ENCODE measurements at places on chromosomes 5 and 9. TPM values are rescaled to one million over a fixed set of nuclear protein-coding genes. Genes with fewer than 3 reads are reported as not detected.

The FST gene
- 0.25 TPM for total RNA-seq

DNA sequence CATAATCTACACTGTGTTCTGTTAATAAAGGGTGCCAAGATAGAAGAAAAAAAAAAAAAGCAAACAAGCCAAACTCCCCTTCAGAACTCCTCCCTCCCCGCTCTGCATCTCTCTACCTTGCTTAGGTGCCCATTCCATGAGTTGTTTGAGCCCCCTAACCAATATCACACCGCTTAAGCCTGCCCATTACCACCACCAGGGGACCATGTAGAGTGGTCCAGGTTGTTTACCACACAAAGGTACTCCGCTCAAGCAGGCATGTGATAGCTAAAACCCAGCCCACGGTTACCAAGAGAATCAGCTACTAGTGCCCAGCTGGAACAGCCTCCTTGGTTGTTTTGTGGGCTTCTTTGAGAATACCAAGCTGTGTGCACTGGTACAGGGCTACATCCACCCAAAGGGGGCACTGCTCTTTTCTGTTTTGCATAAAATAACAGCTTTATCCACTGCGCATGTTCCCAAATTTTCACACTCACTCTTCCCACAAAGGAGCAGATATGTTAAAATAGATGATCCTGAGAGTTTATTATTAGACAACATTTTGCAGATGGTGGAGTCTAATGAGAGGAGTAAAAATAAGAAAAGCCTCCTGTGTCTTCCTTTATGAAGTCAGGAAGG, 304.1 kb downstream of the DEPDC1B start:
- H3K4me3 ChIP-seq = no peak overlapping the region
- no peaks in the 10 kb centered on the region for H3K27me3 ChIP-seq
- no peak overlapping the region for H3K27ac ChIP-seq
- peak; percentile 1 for DNase-seq

The GRM6 gene
- total RNA-seq = not detected

DNA sequence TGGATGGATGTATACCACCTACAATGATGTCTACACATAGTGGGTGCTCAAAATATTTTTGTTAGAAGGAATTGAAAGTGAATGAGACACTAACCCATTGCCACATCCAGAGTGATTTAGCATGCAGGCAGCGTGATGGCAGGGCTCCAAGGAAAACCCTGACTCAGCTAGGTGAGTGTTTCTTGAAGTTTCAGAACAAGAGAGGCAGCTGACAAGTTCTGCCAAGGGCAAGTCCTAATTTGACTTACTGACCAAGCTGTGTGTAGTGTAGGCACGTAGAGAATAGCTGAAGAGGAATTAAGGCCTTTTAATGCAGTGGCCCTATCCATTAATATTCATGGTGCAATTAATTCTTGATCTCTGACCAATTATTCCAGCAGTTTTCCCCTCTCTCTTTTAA, 107.8 kb upstream of the ATP10B start:
- no peak for DNase-seq
- H3K4me1 ChIP-seq = no peaks in the 10 kb centered on the region
- no peaks in the 10 kb centered on the region for H3K27me3 ChIP-seq
- H3K4me3 ChIP-seq = no peak overlapping the region
- H3K27ac ChIP-seq = no peak overlapping the region

The SLC1A3 gene
- total RNA-seq = 0.13 TPM

The TNFSF15 gene
- not detected for total RNA-seq

DNA sequence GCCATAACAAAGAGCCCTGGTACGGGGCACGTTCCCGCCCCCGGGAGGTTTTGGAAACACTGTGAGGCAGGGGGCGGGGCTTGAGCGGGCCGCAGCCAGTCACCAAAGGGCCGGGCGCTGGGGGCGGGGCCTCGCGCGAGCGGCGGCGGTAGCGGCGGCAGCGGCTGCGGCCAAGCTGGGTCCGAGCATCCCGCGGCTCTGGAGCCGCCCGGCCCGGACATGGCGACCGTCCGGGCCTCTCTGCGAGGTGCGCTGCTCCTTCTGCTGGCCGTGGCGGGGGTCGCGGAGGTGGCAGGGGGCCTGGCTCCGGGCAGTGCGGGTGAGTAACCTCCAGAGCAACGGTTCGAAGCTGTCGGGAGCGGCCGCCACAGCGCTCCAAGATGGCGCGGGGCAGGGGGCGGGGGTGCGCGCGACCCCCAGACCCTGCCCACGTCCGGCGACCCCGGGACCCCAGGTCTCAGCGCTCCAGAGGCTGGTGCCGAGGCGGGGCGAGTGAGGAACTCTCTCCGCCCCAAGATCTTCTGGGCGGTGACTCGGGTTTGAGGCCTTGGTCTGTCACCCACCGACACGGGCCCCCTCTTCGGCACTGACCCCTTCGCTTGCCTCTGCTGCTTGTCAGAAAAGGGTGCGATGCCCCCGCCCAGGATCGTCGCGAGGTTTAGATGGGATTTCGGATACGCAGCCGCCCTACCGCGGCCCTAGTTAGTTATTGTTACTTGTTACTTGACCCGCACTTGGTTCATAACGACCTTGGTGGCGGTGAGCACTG, at the start of gene RECK:
RECK (plus strand) TSS at position 134 of the 769 bp plus-strand sequence; CDS start at position 220, 86 bp downstream.
- H3K27me3 ChIP-seq = peaks cover 12% of the 10 kb centered on the region
- no peak within 1 kb of the TSS for H3K27ac ChIP-seq

- no peaks in the 10 kb centered on the region for H3K27me3 ChIP-seq
- no peak for DNase-seq
- no peaks in the 10 kb centered on the region for H3K4me1 ChIP-seq
- H3K27ac ChIP-seq = no peak overlapping the region
These were observed 428.7 kb downstream of the GABRG2 start for GRCh38 chr5:162496100-162496808.

DNA sequence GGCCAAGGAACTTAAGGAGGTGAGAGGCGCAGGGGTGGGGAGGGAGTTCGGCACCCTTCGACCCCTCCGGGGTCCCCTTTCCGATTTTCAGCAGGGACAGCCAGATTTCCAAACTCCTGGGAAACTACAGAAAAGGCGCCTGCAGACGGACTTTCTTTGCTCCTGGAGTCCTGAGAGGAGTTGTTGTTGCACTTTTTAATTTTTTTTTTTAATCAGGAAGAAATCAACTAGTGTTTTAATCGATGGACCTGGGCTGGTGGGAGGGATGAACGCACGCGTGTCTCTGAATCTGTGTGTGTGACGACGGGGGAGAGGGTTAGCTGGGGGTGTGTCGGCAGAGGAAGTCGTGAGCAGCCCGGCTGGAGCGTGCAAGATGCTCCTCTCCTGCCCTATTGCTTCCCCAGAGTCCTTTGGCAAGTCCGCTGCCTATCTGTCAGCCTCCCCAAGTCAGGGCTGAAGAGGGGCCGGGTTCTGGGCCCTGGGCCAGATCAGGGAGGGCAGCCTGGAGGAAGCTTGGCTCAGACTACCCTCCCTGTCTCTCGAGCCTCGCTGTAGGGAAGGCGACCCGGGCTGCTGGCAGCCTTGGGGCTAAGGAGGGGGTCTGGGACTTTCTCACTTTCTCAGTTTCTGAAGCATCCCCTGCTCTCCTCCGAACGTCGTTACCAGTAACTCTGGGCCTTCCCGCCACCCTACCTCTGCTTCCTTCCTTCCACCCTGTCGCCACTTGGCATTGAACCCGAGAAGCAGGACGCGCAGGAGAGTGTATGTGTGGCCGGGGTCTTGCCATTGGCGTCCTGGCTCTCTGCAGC, 731 bp downstream of the PRR16 start:
- peak; percentile 22 for DNase-seq
- H3K36me3 ChIP-seq = no peaks in the 10 kb centered on the region
- peak overlapping the region; percentile 46 for H3K27ac ChIP-seq
- H3K4me1 ChIP-seq = peaks cover 3% of the 10 kb centered on the region
- H3K27me3 ChIP-seq = no peaks in the 10 kb centered on the region

DNA sequence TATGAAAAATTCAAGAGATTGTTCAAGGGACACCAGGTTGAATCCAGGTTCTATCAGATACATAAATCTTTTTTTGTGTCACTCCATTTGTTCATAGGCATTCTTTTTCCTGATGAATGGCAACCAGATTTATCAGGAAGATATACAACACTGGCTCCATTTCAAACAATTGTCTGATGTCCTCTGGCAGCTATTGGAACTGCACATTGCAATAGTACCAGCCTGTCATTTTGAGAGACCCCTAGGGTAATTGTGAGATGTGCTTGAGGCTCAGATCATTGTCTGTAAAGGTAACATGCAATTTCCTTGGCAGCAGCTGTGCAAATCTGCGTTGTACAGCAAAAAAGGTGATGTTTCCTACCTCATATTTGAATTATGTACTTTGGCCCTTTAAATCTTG, 25.9 kb downstream of the KCTD16 start:
- H3K27ac ChIP-seq = no peak overlapping the region
- no peaks in the 10 kb centered on the region for H3K4me1 ChIP-seq
- H3K27me3 ChIP-seq = 0 out of 3 replicates have a peak, but pooled peaks cover 3% of the 10 kb centered on the region
- DNase-seq = no peak
- H3K4me3 ChIP-seq = no peak overlapping the region

DNA sequence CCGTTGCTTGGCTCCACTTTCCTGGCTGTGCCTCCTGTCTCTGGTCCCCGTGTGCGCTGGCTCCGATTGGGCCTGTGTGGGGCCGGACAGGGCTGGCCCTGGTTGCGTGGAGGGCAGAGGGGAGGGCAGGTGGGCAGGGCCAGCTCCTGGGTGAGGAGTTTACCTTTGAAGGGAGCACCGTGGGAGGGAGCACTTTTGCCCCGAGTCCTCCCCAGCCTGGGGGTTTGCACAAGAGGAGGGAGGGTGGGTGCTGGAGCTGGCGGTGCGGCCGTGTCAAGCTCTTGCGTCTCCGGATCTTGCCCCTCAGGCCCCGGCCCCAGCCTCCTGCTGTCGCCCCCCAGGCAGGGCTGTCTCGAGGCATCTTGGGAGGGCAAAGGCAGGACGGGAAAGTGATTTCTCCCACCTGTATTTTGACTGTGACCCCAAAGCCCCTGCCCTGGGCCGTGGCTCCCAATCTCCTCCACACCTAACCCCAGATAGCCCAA, 48.3 kb upstream of the EXOC3 start:
- DNase-seq = no peak
- peaks cover 69% of the 10 kb centered on the region for H3K27me3 ChIP-seq
- no peaks in the 10 kb centered on the region for H3K36me3 ChIP-seq
- H3K27ac ChIP-seq = no peak overlapping the region
